ENCODE measurements at places on chromosomes 3 and 15.
A peak's percentile ranks its signal among the peaks of the same experiment; 100 is the strongest.

DNA sequence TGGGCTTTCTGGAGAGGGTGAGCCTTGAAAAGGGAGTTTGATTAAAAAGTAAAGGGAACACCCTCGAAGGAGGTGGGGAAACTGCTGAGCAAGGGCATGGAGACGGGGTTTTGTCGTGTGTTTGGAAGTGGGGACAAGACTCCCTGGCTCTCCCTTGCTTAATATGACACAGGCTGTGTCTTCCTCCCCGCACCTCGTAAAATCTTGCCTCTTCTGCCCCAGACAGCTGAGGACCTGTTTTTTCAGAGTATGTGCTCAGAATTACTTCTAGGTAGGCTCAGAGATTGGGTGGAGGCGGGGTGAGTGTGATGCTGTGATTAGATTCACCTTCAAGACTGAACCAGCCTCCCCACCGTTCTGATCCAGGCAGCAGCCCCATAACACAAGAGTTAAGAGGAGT lies 244.4 kb upstream of the TLE3 start:
- no peak for DNase-seq

- DNase-seq = peak; percentile 57
These were observed 54.4 kb upstream of the EHHADH start for GRCh38 chr3:185308126-185308754.

GRCh38 chr3:32780735-32781210 lies 37.0 kb upstream of the TRIM71 start:
- DNase-seq = peak; percentile 85

DNA sequence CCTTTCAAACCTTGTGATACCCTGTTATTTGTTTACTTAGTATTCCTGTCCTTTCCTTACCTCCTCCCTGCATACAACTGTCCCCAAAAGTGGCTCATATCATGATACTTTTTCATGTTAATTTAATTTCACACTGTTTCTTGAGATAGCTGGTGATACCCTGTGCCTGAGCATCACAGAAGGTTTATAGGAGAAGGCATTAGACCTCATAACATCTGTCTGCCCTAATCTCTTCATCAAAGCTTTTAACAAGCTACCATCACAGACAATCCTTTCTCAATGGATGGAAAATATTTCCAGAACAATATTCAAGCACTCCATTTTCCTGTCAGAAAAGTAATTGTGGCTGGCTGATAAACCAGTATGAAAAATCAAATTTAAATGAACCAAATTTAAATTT lies 81.6 kb downstream of the SSR3 start:
- DNase-seq = no peak

GRCh38 chr3:196697270-196697669 lies 14.8 kb downstream of the CEP19 start:
- no peak for DNase-seq

- no peak for DNase-seq
These were observed 928.9 kb upstream of the NR2F2 start for GRCh38 chr15:95401587-95401986.

GRCh38 chr3:192892981-192893700 lies 24.5 kb downstream of the MB21D2 start:
- DNase-seq = no peak

DNA sequence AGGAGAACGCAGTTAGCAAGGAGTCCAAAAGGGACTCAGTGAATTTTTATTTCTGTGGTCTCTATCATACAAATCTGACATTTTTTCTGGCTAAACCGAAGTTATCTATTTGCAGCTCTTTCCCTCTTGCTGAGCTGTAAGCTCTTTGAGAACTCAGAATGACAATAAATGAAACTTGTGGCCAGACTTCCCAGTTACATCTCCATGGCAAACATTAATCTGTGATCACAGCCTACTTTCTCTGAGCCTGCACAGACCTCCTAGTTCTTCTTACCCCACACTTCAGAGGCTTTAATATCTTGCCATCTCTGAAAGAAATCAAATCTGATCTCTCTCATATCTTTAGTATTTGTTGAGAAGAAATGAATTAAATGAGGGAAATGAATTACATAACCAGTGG lies 58.0 kb downstream of the PLD1 start:
- no peak for DNase-seq

GRCh38 chr3:107880702-107881101 lies 210.1 kb downstream of the CD47 start:
- no peak for DNase-seq

DNA sequence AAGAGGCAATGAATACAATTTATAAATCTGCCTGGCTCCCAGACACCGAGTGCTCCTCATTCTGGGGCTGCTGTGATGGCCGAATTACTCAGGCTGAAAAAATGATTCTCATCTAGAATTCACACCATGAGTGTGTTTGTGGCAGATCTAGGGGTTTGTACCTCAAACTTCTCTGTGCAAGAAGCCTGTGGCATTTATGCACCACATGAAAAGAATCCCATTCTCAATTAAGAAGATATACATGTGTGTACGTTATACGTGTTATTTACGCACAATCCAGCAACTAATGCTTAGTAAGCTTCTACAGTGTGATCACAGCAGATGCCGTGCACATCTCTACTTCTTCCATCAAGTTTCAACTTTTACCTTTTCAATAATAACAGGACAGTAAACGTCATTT lies 476.8 kb downstream of the SHQ1 start:
- no peak for DNase-seq

GRCh38 chr3:115784739-115785536 lies 161.6 kb downstream of the GAP43 start:
- no peak for DNase-seq

GRCh38 chr15:44769521-44769920 lies 33.2 kb downstream of the TRIM69 start:
- DNase-seq = no peak

Measured in WERI-Rb-1 (cell line).